CD4-positive, alpha-beta T cell treated with Interleukin-17A for 1 hour (primary cell): ENCODE measurements at places on chromosomes 5 and 9.

GRCh38 chr9:15763371-15763770 is 210.5 kb downstream of the CCDC171 start:
- DNase-seq: no peak

GRCh38 chr9:27497883-27498417 is 26.1 kb upstream of the IFNK start:
- no peak for DNase-seq

DNA sequence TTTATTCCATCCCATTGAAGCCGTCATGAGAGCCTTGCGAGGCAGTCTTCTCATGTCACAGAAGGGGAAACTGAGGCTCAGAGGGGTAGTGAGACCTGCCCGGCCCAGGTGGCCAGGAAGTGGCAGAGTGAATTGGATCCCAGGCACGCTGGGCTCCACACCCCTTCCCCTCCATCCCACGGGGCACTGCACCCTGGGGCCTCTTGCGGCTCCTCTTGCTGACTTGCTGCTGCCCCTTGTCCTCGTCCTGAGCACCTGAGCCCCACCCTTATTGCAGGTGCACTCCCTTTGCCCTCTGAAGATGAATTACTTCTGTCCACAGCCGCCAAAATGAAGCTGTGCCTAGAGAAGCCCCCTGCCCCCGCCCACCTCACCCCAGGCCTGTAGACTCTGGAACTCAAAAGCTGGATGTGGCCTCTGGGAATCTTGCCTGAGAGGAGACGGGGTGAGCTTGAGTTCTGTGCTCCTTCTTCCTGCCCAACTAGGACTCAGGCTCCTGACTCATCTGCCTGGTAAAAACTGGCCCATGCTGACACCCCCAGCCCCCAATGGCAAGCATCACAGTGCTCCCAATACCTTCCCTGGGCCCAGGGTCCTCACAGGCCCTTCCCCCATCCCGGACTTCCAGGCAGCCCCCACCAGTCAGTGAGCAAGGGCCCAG is 6.4 kb downstream of the NEURL1B start:
- DNase-seq: no peak

- no peak for DNase-seq
Measured at GRCh38 chr5:24742334-24742733, 97.6 kb upstream of the CDH10 start.

DNA sequence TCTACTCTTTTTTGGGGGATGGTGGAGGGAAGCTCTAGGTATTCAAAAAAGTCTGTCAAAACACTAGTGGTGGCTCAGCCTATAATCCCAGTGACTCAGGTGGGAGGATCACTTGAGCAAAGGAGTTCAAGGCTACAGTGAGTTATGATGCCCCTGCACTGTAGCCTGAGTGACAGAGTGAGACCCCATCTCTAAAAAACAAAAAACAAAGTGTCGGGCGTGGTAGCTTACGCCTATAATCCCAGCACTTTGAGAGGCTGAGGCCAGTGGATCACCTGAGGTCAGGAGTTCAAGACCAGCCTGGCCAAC is 15.8 kb upstream of the SLC35D2 start:
- DNase-seq: no peak

GRCh38 chr5:159456261-159456660 is 126.0 kb upstream of the IL12B start:
- no peak for DNase-seq

DNA sequence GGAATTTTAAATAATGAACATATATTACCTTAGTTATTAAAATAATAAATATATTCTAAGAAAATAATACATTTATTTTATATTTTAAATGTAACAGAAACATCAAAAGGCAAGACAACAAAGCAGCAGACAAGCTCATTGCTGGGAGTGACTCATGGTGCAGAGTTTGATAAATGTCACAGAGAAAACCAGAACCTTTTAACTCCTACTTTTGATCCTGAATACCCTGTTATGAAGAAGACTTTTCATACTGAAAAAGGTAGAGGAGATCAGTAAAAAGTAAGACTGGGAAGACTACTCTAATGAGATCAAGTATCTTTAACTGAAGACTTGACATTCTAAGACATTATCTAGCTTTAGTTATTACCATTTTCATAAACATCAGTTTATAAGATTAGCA is 99.0 kb upstream of the GNA14 start:
- DNase-seq: no peak
